ENCODE measurements at places on chromosomes 13 and 19. TPM values are rescaled to one million over a fixed set of nuclear protein-coding genes. Genes with fewer than 3 reads are reported as not detected.

DNA sequence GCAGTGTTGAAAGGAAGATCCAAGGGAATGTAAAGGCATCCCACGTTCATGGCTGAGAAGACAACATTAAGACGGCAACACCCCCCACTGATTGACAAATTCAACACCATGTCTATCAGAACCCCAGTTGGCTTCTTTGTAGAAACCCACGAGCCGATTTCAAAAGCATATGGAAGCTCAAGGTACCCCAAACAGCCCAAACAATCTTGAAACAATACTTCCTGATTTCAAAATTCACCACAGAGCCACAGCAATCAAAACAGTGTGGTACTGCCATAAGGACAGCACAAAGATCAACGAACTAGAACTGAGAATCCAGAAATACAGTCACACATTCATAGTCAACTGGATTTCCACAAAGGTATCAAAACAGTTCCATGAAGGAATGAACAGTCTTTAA is 6.2 kb downstream of the MIER2 start:
- DNase-seq = no peak

GRCh38 chr13:83943530-83944279 is 61.4 kb upstream of the SLITRK1 start:
- no peak for DNase-seq

The JSRP1 gene
- 0.27 TPM for total RNA-seq

The CEBPA gene
- total RNA-seq = 21.0 TPM

The GAPDHS gene
- total RNA-seq = not detected

The SERPINE3 gene
- not detected for total RNA-seq

The PRODH2 gene
- not detected for total RNA-seq

- DNase-seq = peak; percentile 59
Measured at GRCh38 chr19:10718205-10719196, 622 bp downstream of the DNM2 start.

GRCh38 chr19:2962018-2962670 is 15.2 kb upstream of the TLE6 start:
- DNase-seq = no peak

The IFNL1 gene
- total RNA-seq = not detected

DNA sequence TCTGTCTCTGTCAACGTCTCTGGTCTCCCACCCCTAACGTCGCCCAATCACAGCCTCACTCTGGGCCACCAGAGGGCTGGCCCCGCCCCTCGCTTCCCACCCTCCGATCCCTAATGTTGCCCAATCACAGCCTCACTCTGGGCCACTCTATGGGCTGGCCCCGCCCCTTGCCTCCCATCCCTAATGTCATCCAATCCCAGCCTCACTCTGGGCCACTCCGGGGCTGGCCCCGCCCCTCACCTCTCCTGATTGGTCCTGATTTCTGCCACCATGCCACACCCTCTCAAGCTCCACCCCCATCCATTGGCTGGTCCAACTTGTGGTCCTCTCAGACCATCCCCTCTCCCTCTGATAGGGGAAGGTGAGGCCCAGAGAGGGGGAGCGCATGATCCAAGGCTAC is 24.9 kb downstream of the CELF5 start:
- no peak for DNase-seq

DNA sequence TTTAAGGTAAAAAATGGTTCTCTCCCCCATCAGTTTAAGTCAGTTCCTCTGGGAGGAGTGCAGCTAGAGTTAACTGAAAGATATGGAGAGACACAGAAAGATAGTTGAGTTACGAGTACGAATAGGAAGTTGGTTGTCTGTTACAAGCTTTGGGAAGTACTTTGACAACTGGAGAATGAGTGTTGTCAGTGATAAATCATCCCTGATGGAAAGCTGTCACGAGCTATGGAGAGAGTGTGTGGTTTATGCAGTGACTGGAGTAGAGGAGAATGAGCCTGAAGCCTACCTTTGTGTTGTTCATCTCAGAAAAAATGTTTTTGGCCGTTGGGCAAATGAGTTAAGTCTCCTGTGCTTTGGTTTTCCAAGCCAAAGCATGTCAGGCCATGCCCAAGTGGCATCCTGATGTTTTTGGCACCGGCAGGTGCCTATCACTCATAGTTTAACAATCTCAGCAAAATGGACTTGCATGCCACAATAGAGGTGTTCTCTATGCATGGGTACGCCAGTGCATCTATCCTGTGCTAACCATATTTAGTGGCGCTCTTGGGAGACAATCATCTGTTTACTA is 350.2 kb downstream of the IRS2 start:
- no peak for DNase-seq

DNA sequence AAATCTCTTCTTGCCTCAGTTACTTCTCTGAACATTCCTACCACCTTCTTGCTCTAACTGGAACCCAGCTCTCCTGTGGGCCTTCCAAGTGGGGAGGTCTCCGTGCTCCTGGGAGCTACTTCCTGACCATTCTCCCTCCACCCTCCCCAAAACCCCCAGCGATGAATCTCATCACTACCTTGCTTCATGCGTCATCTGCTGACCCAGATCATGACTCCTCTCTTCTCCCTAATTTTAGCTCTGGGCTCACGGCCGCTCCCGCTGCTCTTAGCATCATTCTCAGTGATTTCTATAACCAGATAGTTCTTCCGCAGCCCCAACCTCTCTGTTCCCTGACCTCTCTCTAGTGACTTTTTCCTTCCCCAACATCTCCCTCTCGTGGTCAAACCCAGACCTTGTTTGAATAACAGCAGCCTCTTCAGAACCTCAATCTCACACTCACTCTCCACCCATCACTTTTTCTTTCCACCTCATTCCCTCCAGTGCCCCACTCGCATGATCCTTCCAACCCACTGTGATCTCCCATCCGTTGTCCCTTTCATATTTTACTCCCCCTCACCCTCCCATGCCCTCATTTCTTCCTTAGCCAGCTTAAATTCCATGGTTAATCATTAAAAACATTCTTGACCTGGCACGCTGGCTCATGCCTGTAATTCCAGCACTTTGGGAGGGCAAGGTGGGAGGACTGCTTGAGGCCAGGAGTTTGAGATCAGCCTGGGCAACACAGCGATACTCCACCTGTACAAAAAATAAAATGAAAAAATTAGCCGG is 21.8 kb downstream of the MRPS12 start:
- DNase-seq = no peak

DNA sequence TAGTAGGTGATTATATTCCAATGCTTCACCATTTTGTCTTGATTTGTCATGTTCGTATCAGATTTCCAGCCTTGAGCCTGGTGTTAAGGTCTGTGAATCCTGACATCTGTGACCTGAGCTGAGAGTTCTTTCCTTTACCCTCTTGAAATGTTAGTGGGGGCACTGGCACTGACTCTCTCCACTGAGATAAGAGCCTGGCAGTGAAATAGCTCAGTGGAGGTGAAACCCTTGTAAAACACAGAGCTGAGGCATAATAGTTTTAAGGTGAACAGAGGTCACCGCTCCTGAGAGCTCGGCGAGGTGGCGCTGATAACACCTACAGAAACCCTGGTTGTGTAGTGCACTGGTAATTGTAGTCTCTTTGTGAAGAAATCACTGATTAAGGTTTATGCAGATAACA is 748.2 kb downstream of the DIAPH3 start:
- DNase-seq = no peak

The PSG4 gene
- total RNA-seq = not detected

The LILRA5 gene
- total RNA-seq = 4.7 TPM
